GM04503 (cell line): ENCODE measurements at places on chromosomes 4 and X.

- DNase-seq, result no peak
Observed at GRCh38 chr4:107156443-107156842, 120.3 kb upstream of the DKK2 start.

GRCh38 chr4:5638316-5638715 is 70.0 kb downstream of the EVC2 start:
- peak; percentile 64 for DNase-seq

DNA sequence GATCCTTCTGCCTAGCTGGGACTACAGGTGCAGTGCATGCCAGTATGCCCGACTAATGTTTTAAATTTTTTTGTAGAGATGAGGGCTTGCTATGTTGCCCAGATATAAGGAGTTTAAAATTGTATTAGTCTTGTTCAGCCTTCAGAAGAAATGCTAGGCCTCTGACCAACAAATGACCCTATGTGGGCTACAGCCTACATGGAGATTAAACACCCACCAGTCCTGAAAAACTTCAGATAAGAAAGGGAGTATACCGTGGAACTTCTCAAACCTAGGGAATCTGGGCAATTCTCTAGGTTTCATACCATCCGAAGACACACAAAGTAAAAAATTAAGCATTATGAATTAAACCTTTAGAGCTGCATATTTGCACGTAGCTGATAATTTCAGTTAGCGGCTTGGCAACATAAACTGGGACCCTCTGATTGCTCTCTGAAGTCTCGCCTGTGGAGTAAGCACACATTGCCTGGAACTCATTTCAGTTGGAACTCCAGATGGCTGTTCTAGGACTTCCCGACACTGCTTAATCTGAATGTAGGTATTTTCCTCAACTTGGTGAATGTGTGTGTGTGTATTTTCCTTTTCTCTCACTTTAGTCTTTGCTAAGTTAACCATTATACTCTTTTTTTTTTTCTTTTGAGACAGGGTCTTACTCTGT is 33.0 kb downstream of the MOB1B start:
- DNase-seq, result no peak

GRCh38 chr4:4619821-4620220 is 78.0 kb upstream of the STX18 start:
- no peak for DNase-seq

- DNase-seq, result no peak
Observed at GRCh38 chrX:110293658-110294057, 24.2 kb downstream of the AMMECR1 start.

- peak; percentile 15 for DNase-seq
Observed at GRCh38 chrX:1686642-1687041, 71.8 kb downstream of the ASMT start.
